ENCODE measurements at places on chromosomes 13 and 19.

GRCh38 chr19:4061683-4062418, 4.8 kb downstream of the ZBTB7A start:
- DNase-seq: no peak

GRCh38 chr19:56170261-56170660, 5.5 kb upstream of the GALP start:
- no peak for DNase-seq

DNA sequence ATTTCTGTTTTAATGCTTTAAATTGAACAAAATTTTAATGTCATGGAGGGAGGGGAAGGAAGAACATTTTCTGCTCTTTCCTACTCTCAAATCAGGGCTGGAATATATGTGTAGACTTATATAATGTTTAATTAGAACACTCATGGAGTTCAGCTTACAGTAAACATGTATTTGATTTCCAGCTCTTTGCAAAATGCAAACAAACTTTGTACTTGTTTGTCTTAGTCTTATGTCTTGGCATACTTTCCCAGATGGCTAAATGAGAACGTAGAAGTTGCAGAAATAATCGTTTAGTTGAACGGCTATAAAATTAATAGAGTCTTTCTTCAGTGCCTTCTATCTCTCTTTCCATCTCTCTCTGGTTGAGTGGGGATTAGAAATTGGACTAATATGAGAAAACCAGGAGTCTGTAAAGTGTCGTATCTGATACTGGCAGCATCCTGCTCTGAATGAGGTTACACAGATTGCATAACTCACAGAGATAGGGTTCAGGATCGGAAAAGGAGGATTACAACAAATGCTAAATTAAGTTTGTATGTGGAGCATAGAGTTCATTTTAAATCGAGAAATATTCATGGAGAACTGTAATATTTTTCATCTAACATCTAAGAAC, 82.3 kb downstream of the FGF9 start:
- DNase-seq: no peak

DNA sequence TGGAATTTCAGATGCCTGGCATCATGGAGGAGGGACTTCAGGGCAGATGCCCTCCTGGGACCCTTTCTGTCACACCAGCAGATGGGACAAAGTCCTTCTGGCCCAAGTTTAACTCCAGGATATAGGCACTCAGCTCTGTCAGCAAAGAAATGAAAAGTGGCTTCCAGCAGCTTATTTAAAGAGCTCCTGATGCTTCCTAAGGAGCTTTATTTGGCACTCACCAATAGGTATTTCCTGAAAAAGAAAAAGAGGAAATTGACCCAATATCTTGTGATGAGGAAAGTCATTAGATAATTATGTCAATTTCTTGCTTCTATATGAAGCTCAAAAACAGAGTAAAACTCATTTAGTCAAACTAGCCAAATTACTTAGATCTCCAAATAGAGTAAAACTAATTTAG, 224.6 kb downstream of the RAP2A start:
- DNase-seq: no peak

- no peak for DNase-seq
Observed at GRCh38 chr19:28614634-28615545, 598.1 kb downstream of the UQCRFS1 start.

DNA sequence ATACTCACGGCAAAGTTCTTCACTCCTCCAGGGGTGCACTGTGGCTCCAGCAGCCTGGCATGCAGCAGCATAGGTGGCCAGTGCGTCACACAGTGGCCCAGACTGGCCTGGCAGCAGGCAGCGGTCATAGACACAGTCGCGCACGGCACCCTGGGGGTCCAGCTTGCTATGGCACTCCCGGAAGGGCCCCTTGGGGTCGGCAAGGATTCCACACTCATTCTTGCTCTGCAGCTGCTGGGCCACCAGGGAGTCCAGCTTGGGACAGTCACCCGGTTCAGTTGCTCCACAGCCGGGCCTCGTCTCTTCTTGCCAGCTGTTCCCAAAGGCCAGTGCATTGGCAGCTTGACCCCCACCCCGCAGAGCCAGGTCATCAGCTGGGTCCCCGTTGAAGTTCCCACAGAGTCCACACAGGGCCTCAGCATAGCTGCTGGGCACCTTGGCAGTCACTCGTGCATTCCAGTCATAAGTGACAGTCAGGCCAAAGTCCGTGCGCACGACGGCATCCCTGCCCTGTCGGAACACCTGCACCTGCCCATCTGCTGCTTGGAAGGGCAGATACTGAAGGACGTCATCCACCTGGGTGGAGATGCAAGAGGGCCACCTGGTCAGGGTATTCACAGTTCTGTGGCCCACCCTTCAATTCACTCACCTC, 20.6 kb downstream of the FCGBP start:
- DNase-seq: no peak
